ENCODE measurements at places on chromosomes 5 and 9. TPM values are rescaled to one million over a fixed set of nuclear protein-coding genes. Genes with fewer than 3 reads are reported as not detected.

DNA sequence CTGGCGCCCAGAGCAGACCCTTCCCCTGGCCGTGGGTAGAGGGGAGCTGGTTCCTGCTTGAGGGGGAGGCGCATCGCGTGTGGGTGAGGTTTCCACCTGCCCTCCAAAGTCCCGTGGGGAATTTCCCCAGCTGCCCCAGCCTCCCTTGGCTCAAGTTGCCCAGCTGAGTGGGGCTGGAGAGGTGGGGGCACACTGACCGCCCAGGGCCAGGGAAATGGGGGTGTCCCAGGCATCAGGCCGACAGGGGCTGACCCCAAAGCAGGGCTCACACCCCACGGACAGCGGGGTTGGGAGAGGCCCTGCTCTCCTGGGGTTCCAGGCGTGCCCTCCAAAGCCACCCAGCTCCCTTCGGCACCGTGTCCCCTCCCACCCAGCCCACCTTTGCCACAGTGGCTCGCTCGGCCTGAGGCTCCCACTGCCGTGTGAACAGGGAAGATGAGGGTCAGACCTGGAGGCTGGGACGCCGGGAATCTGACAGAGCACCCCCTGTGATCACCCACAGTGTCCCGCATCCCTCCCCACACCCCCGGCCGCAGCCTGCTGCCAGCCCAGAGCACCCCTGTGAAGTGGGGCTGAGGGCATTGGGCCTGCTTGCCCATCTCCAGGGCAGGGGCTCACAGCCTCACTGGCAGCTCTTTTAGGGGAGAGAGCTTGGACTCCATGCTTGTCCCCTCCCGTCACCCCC, 933 bp upstream of the EGFL7 start:
- H3K27ac ChIP-seq = no peak overlapping the region
- DNase-seq = no peak
- H3K36me3 ChIP-seq = no peaks in the 10 kb centered on the region
- H3K4me3 ChIP-seq = no peak overlapping the region
- peaks cover 1% of the 10 kb centered on the region for H3K4me1 ChIP-seq

GRCh38 chr5:172425402-172425801, 28.9 kb downstream of the SH3PXD2B start:
- H3K27me3 ChIP-seq = no peaks in the 10 kb centered on the region
- peaks cover 18% of the 10 kb centered on the region for H3K36me3 ChIP-seq
- H3K4me1 ChIP-seq = peaks cover 8% of the 10 kb centered on the region
- no peak overlapping the region for H3K27ac ChIP-seq
- no peak for DNase-seq

DNA sequence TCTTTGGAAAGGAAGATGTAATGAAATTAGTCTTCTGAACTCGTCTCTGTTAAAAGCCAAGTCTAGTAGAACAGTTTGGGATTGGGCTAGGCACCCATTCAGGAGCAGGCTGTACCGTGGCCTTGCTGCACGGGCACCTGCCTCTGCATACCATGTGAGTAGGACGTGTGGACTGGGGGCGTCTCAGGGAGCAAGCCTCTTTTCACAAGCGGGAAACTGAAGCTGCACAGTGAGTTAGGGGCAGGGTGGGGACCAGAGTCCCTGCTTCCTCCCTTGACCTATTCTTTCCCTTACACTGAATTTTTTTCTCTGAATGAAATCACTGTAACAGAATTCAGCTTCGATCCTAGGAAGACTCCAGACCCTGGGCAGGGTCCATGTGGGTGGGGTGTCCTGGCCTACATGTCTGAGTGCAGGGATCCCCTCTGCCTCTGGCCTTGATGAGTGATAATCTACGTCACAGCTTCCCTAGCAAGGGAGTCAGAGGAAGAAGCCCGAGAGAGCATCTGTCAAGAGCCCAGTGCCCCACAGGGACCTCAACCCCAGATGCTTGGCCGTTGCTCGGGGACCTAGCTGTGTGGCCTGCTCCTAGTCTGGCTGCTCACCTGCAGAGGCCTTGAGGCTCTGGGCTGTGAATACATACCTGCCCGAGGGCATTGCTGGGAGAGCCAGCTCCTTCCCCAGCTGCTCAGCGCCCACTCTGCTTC, 15.1 kb downstream of the PHF2 start:
- H3K4me1 ChIP-seq = peaks cover 27% of the 10 kb centered on the region
- no peak overlapping the region for H3K27ac ChIP-seq

GRCh38 chr9:69056191-69056815, 20.8 kb downstream of the FXN start:
- H3K4me1 ChIP-seq = no peaks in the 10 kb centered on the region
- no peaks in the 10 kb centered on the region for H3K27me3 ChIP-seq
- H3K27ac ChIP-seq = no peak overlapping the region
- H3K4me3 ChIP-seq = no peak overlapping the region
- DNase-seq = no peak

GRCh38 chr5:98993512-98993911, 64.7 kb upstream of the CHD1 start:
- H3K4me3 ChIP-seq = no peak overlapping the region
- DNase-seq = no peak
- no peak overlapping the region for H3K27ac ChIP-seq
- H3K27me3 ChIP-seq = no peaks in the 10 kb centered on the region
- peaks cover 3% of the 10 kb centered on the region for H3K4me1 ChIP-seq

The C5orf52 gene
- total RNA-seq = not detected
